ENCODE measurements at places on chromosomes 6 and 20. TPM values are rescaled to one million over a fixed set of nuclear protein-coding genes. Genes with fewer than 3 reads are reported as not detected.

DNA sequence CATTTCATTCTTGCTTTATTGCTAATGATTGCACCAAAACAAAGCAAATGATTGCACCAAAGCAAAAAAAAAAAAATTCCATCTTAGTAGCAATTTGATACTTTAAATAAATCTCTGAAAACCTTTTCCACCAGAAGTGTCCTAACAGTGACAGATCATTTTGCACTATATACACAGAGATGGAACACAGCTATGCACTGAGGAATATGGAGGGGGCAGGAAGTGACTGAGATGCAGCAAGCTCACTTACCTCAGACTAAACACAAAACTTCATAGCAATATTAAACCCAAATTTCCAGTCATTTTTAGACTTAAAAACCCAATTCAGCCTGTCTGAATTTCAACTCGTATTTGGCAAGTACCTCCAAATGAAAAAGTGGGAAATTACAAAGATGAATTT, 41.2 kb downstream of the HIVEP2 start:
- no peak for DNase-seq

GRCh38 chr6:15763837-15764236, 101.0 kb upstream of the DTNBP1 start:
- no peak for DNase-seq

DNA sequence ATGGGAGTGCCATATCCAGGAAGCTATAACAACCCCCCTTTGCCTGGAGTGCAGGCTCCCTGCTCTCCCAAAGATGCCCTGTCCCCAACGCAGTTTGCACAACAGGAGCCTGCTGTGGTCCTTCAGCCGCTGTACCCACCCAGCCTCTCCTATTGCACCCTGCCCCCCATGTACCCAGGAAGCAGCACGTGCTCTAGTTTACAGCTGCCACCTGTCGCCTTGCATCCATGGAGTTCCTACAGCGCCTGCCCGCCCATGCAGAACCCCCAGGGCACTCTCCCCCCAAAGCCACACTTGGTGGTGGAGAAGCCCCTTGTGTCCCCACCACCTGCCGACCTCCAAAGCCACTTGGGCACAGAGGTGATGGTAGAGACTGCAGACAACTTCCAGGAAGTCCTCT, 56.7 kb upstream of the TMEM181 start:
- DNase-seq: no peak

DNA sequence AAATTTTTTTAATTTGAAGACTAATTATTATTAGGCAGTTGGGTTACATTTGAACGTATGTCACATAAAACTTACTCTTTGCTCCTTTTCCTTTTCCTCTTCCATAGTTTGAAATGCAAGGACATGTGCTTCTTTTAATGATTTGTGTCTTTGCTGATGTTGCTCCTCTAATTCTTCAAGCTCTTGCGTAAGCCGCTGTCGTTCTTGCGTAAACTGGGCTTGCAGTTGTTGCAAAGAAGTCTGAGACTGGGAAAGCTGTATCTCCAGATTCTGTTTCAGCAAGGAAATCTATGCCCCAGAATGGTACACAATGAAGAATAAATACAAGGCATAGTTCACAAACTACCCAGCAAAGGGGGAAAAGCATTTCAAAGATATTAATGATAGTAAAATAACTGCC, 45.1 kb upstream of the MCM9 start:
- DNase-seq: no peak

GRCh38 chr20:36818861-36819260, 45.3 kb upstream of the DSN1 start:
- no peak for DNase-seq

DNA sequence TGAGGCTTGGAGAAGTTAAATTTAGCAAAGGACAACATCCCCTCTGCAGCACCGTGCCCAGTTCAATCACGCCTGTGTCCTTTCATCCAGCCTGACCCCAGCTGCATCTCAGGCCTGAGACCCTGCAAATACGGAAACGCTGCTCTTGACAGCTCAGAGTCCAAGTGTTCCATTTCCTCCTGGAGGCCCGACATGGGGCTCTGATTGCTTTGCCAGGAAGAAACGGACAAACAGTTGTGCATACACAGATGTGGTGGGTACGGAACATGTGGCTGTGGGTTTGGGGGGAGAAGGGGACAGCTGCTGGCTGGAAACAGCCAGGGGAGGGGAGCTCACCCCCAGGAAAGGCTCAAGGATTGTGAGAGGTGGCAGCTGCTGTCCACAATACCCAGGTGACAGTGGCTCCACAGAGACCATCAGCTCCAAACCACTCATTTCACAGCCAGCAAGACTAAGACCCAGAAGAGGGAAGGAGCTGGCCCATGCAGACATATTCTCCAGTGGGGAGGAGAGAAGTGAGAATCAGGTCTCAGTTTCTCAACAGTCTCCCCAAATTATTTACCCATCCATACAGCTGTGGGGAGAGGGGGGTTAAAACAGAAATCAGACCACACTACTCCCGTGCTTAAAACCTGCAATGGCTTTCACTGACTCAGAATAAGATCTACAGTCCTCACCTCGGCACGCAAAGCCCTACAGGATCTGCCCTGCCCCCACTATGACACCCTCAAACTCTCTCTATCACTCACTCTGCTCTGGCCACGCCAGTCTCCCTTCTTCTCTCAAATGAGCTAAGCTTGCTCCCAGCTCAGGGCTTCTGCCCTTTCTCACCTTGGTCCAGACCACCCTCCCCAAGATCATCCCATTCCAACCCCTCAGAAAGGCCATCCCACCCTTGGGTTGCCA, 89.1 kb downstream of the PREX1 start:
- no peak for DNase-seq

DNA sequence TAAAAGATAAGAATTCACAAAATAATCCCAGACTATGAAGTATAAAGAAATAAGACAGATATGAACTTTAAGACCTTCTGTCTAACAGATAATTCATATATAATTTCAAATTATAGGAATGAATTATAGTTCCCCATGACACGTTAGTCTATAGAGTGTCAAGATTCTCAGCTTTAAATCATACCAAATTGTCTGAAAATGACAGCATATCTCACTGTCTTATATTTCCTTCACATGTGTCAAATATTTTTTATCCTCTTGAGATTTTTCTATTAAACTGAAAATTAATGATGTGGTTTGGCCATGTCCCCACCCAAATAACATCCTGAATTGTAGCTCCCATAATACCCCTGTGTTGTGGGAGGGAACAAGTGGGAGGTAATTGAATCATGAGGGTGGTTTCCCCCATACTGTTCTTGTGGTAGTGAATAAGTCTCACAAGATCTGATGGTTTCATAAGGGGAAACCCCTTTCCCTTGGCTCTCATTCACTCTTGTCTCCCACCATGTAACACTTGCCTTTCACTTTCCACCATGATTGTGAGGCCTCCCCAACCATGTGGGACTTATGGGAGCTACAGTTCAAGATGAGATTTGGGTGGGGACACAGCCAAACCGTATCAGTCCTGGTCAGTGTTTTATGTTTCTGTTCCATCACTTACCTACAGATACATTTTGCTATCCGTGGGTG, 825.3 kb upstream of the GJE1 start:
- no peak for DNase-seq

- no peak for DNase-seq
These were observed 12.4 kb upstream of the CSNK2A1 start for GRCh38 chr20:555976-556385.

GRCh38 chr6:13624871-13625288, 9.7 kb downstream of the NOL7 start:
- DNase-seq: no peak

DNA sequence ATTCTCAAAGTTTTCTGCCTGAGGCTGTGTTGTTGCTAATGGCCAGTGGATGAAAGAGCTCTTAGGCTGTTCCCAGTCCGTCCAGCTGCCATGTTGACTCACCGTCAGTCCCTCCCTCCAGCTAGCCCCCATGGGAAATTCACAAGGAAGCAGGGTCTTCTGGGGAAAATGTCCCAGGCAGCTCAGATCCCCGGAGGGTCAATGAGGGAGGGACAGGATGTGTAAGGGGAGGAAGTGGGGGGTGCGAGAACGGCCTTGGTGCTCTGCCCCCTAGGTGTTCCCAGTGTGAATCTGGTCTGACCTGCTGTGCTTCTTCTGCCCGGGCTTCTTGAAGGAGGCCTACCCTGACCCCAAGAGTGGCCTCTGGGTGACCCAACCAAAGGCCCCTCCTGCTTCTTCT, 65.9 kb downstream of the CEBPB start:
- no peak for DNase-seq

DNA sequence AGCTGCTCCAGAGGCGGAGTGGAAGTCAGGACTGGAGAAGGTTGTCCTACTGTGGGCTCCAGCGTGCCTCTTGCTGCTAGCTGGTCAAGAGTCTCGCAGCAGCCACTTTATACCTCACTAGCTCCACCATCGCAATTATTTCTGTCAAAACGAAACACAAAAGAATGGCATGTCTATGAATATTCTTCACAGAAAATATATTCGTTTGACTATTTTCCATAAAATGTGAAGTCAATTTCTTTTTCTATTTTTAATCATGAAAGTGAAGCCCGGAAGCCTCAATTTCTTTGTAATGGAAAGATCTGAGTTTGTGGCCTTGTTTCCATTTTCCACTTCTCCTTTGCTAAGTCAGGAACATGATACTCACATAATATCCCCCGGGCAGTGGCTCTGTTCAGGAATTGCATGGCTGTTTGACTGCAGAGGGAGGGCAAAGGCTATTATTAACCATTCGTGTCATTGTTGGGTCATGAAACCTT, 51.7 kb downstream of the DTD1 start:
- DNase-seq: no peak

DNA sequence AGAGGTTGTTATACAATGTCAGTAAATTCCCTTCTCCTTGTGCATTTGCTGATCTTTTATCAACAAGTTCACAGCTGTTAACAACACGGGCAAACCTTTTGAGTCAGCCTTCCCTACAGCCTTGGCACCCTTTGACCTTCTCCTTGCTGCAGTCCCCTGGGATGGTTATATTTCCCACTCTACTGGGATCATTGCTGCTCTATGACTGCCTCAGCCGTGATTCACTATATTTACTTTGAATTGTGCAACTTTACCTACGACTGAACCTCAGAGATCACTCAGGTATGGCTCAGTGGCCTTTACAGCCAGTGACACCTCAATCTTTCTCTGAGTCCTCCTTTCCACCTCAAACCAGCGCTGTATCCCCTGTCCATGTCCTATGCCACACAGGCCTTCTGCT, 1293.3 kb downstream of the EPHA7 start:
- no peak for DNase-seq

DNA sequence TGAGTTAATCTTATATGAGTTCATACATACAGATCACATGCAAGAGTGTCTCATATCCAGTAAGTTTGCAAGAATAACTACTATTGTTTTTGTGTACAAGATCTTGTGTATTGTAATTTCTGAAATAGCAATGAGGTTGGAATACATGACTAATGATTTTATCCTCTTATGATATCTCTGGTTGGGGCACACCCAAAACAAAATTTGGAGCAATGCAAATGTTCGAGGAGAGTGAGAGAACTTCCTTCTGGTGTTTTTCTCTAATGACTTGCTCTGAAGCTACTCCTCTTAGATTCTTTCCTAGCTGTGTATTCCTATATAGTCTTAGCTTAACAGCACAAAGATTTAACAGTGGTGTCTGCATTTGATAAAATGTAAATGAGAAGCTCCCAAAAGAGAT, 252.5 kb downstream of the LAMA2 start:
- no peak for DNase-seq

- no peak for DNase-seq
These were observed 40.7 kb downstream of the ZNF831 start for GRCh38 chr20:59204165-59204894.

DNA sequence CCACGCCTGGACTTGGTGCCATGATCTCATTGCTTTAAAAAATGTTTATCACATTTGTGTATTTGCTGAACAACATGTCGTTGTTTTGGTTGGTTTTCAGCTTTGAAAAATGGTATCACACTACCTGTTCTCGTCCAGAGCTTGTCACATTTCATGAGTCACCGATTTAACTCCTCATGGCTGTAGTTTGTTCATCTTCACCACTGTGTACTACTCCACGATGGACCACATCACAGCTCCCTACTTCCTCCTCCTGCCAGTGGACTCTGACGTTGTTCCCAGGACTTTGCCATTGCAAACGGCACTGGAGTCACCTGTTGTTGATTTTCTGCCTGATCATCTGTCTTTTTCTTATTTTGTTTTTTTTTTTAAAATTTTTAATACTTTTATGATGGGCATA, 157.7 kb downstream of the ERMARD start:
- DNase-seq: no peak

DNA sequence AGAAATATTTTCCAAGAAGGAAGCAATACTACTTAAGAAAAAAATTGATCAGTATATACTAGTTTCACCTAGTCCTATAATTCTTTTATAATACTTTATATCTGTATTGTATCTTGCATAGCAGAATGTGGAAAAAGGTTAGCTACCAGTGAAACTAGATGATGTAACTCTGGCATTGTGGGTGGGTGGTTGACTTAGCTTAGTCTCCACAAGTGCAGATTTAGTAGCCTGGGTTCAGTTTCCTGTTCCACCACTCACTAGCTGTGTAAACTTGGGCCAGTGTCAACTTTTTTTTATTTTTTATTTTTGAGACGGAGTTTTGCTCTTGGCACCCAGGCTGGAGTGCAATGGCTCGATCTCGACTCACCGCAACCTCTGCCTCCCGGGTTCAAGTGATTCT, 2.0 kb downstream of the MUC21 start:
- no peak for DNase-seq

DNA sequence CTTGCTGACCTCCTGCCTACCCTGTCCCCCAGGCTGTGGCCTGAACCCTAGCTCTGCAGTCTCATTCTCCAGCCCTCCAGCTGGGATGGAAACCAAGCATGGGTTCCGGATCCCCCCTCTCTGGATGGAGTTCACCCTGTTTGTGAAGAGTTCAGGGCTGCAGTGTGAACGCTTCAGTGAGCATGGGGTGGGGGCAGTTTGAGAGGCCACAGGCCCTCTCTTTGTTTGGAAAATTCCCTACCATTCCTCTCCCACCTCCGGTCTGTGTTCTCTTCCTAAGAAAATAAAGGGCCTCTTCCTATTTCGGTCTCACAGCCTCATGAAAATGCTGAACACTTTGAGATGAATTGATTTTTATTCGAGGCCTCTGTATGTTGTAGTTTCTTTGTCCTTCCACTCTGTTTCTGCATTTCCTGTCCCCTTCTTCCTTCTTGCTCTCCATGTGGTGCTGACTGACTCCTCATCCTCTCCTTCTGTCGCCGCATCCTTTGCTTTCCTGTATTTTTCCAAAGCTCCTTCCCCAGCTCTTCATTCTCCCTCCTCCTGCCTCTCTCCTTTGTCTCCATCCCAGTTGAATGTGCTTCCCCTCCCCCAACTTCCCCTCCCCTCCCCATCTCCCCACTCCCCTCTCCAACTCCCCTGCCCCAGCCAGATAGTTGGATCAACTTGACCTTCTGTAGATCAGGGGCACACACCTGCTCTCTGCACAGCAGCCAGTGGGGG, 2.4 kb upstream of the KCNK5 start:
- no peak for DNase-seq

DNA sequence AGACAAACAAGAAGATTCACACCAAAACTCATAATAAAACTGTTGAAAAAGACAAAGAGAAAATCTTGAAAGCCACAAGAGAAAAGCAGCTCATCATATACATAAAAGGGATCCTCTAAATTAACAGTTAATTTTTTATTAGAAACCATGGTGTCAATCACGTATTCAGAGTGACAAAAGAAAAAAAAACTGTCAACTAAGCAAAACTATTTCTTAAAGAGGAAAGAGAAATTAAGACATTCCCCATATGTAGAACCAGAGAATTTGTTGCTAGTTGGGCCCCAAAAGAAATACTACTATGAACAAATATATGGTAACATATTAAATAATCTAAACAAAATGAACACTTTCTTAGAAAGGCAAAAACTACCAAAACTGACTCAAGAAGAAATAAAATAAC, 74.3 kb upstream of the TENT5A start:
- DNase-seq: no peak

C6orf15 gene
- not detected for total RNA-seq

COL9A1 gene
- total RNA-seq: not detected

C6orf58 gene
- 0.44 TPM for total RNA-seq

BTNL2 gene
- total RNA-seq: not detected

XKR7 gene
- not detected for total RNA-seq
